MG63 (cell line): ENCODE measurements at places on chromosomes 3 and 15. TPM values are rescaled to one million over a fixed set of nuclear protein-coding genes. Genes with fewer than 3 reads are reported as not detected.

Gene SLC25A26
- total RNA-seq: 16.9 and 38.2 TPM in 2 replicates

Gene FGF12
- 0.03 and 0.35 TPM in 2 replicates for total RNA-seq

Gene PLSCR2
- total RNA-seq: not detected in 2 replicates

- DNase-seq: peak; percentile 52
Measured at GRCh38 chr3:106728315-106729098, 648.7 kb upstream of the CCDC54 start.

- no peak for DNase-seq
Measured at GRCh38 chr3:116299646-116300081, 145.6 kb downstream of the LSAMP start.

DNA sequence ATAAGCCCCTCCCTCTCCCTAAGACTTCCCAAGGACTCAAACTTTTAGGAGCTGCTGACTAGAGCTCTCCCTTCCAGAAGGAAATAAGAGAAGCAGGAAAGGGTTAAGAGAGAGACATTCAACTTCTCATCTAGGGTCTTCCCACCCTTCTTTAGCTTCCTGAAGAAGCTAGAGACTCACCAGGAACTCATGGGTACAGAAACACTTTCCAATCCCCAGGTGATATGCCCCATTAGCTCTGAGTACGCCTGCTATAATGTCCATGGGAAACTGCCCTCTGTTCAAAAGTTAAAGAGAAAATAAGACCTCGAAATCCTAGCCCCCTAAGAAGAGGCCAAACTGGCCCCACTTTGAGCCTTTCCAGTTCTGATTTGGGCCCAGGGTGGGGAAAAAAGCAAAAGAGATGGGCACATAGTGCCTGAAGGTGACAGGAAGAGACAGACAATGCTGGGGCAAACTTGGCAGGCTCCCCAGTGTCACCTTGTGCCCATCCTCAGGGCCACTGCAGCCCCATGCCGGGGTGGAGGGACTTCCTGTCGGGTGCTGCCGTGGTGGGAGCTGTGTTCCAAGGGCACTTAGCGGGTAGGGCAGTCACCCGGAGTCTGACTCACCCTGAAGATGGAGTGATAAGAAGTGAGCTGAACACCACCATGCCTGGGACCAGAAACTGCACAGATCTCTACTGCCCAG lies 29.5 kb downstream of the CCDC12 start:
- DNase-seq: no peak

GRCh38 chr3:193788189-193788991 lies 195.4 kb downstream of the OPA1 start:
- DNase-seq: peak; percentile 31

DNA sequence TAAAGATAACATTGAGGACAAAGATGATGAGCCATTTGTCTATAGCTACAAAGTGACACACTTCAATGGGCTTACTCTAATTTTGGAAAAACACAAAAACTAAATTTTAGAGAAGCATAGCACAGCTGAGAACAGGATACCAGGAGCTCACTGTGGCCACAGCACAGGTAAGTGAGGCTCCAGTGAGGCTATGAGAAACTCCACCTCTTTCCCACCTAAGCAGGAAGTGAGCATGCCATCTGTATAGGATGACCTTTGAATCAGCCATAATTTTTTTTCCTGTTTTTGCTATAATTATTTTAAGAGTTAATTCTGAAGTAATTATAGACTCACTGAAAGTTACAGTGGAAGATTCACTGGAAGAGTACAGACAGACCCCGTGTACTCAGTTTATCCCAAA lies 82.1 kb upstream of the DCLK3 start:
- DNase-seq: no peak

DNA sequence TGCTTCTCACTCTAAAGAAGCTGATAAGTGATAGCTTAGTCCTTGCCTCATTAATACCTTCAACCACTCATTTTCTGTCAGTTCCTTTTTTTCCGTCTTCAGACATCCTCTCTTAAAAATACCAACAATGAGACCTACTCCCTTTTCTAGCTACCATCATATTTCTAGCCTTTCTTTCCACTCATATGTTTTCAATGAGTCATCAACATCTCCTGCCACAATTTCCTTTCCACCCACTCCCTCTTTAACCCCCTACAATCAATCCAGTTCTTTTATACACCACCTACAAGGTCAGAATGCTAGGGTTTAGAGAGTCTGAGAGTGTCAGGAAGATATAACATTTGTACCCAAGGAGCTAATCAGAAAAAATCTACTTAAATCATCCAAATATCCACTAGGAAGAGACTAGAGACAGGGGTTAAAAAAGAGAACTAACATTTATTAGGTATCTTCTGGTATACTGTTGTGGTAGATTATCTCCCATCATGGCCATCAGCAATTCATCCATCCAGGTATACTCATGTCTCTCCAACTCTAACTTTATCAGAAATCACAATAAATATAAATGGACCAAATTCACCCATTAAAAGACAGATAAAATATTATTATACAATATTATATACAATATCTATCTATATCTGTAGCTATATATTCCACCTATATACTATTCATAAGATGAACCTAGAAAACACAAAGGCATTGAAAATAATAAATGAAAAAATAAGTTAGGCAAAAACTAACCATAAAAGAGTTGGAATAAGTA lies 42.5 kb downstream of the MYLK start:
- no peak for DNase-seq

DNA sequence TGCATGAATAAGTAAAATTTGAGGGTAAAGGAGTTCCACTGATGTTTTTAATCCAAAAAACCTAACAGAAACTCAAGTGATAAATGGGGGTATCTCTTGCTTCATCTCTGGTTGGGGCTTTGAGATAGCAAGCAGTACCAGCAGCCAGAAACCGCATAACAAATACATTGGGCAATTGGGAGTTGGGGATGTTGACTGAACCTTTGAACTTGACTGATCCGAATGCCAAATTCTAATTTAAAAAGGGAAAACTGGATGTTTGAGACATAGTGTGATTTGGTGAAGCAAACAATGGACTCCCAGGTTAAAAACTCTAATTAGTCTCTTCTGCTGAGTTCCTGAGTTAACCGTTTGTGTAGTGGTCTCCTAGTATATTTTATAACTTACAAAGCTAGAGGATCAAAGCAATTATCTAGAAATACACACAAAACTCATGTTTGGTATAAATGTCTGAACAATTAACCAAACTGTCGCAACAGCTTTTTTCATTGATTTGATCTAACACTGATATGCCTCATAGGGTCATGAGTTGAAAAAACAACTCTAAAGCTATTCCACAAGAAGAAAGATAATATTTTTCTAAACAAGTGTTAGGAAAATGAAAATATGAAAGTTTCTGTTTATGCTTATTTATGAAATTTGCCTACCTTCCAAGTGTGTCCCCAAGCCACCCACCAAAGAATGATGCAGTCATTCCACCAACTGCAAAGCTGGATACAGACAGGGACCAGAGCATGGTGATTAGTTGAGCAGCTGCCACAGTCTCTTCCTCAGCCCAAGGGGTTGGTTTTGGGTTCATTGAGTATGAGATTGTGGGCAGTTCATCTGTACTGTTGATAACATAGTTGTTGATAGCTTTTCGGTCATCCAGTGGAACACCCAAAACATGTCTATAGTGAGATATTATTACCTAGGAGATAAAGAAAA lies 12.4 kb downstream of the SLC2A2 start:
- DNase-seq: no peak

- DNase-seq: no peak
Measured at GRCh38 chr3:122797291-122797690, 2.4 kb downstream of the SLC49A4 start.
